Caki2 (cell line): ENCODE measurements at places on chromosomes 16 and 17.

DNA sequence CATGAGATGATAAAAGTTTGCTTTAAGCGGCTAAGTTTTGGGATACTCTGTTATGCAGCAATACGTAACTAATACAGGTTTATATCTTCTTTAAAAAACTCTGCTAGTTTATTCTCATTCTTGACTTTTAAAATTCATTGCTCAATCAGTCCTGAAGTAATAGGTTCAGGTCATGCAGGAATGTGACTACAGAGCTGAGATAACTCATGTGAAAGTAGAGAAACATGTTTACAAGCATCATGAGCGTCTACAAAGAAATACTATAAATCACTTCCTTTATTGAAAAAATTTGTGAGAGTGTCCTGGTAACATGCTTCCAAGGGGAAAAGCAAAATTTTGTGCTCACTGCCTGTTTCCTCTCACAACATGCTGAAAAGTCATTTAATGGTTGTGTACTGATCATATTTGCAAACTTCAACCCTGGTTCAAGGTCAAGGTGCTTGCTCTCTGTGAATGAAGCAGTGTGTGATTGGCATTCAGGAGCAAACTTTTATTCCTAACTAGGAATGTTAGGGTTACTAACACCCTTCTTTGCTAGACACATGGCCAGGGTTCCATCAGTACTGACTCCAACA, 12.5 kb upstream of the TMIGD1 start:
- no peak for DNase-seq

DNA sequence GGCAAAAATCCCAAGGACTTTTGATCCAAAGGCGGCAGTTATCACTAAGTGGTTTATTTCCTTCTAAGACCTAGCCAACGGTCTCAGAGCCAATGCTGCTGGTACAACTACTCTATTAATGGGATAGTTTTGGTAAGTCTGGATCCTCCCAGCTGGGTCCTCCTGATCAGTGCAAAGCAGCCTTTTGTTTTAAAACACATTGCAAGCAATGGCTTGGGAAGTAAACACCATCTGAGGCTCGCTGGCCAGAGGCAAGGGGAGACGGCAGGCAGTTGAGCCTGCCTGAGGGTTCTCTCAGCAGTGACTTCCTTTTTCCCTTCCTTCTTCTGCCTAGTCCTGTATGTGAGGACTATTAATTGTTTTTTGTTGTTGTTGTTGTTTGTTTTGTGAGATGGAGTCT, 1.6 kb upstream of the SLC5A10 start:
- no peak for DNase-seq

- no peak for DNase-seq
Observed at GRCh38 chr17:14197057-14197456, 39.6 kb downstream of the CDRT15 start.

DNA sequence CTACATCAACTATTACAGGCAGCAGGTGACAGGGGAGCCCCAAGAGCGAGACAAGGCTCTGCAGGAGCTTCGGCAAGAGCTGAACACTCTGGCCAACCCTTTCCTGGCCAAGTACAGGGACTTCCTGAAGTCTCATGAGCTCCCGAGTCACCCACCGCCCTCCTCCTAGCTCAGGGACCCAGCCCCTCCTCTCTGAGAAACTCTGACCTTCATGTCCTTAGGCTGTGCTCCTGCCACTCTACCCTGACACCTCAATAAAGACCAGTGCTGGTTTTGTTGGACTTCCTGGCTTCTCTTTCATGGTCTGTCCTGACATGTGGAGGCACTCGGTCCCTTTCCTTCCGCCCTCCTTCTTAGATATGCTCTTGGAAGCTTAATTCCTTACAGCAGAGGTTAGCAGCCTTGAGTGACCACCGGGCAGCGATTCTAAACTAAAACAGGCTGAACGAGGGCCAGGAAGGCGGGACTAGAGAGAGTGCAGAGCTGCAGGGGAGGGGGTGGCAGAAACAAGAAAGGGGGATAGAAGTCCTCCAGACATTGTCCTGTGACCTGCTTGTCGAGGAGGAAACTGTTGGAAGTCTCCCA, 915 bp downstream of the AHSP start:
- DNase-seq = no peak

DNA sequence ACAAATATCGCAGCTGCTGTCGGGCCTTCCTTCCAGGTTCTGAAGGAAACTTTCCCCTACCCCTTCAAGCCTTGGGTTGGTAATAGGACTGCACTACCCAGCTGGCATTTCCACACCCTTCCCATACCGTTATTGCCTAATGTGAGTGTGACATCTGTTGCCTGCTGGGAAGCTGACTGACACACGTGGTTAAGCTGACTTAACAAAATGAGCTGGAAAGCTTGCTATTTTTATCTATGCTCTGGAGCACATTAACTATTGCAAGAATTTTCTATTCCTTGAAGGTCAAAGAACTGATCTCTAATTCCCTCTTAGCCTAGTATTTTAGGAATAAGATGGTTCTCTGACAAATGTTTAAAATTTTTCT, 79.5 kb downstream of the PMP22 start:
- DNase-seq = no peak

GRCh38 chr17:40884708-40885512, at the start of gene KRT20:
Gene KRT20, minus strand, starts transcription at chr17:40885242. Its CDS starts 57 bp downstream, at chr17:40885185.
- DNase-seq = peak; percentile 48

- no peak for DNase-seq
Observed at GRCh38 chr16:9428355-9429005, 337.0 kb downstream of the HAPSTR1 start.

GRCh38 chr16:65061935-65062518, 59.8 kb downstream of the CDH11 start:
- no peak for DNase-seq

DNA sequence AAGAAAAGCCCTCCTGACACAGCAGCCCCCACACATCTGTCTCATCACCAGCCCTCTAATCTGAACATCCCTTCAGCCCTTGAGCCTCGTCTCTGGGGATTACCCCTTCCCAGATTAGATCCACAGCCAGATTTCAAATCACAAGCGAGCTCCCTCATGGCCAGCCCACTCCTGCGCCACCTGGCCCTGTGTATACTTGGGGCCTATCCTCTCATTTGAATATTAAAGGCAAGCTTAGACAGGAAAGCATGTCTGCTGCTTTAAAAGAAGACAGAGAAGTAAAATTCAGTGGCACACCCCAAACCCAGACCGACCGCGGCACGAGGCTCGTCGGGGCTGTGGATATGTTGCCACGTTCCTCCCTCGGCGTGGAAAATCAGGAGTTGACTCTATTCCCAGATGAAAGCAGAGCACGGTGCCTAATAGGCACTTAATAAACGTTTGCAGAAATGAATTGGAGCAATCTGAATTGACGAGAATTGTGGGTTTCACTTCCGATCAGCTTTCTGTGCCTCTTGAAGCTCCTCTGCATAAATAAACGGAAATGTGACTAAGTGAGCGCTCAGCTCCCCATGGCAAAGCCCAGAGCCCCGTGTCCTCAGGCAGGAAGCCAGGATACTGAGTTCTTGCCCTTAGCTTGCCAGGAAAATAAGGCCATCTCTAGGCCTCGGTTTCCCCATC, 108.0 kb downstream of the CCDC182 start:
- DNase-seq = no peak

DNA sequence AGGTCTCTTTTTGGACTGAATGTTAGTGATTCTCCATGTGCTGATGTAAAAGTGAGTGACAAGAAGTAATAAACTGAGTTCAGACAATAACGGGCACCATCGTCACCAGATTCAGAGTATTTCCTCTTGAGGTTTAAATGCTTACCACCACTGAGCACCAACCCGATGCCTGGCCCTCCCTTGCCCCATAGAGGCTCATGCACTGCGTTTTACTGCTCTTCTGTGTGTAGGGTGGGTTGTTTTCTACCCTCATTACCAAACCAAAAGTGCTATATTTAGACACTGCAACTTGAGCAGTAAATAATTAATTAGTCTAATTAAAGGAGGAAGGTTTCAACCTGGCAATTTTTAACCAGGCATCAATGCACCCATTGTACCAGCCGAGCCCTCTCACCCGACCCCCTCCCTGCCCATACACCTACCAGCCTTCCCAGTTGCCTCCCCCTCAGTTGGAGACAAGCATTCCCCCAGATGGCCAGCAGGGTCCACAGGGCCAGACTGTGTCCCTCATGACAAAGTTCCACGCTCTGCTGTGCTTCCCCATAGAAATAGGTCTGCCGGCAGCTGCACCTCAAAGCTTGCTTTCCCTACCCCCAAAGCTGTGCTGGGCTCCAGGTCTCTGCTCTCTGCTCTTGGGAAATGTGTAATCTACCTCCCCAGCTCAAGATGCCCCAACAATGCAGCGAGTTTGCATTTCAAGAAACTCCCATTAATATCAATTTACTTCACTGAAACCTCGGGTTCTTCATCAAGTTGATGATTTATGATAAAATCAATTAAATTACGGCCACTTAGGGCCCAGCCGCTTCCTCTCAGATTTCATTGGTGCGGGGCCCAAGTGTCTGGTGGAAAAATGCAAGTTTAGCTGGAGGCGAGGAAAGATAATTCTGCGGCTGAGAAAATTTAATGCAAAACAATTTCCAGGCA, 16.0 kb downstream of the HOXB4 start:
- no peak for DNase-seq
